Ureter (tissue), 1 donor: ENCODE measurements at places on chromosomes 4 and X. TPM values are rescaled to one million over a fixed set of nuclear protein-coding genes. Genes with fewer than 3 reads are reported as not detected.
A peak's percentile ranks its signal among the peaks of the same experiment; 100 is the strongest.

DNA sequence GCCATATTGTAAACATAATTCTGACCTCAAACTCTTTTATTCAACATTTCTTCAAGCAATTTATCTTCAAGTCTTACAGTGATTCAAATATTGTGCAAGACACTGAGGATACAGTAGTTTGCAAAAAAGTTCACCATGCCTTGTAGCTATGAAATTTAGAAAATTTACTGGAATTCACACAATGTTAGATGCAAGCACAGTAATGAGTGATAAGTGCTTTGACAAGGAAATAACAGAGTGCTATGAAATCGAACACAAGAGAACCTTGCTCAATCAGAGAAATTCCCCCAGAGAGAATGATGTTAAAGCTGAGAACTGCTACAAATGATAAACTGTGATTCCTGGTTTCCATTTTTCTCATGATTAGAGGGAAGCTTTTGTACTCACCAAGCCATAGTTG lies 952.9 kb downstream of the FAT4 start:
- DNase-seq: no peak

GRCh38 chr4:150164055-150164454 lies 85.8 kb downstream of the DCLK2 start:
- DNase-seq: no peak

- DNase-seq: no peak
Observed at GRCh38 chrX:18294893-18295292, 59.6 kb downstream of the SCML2 start.

DNA sequence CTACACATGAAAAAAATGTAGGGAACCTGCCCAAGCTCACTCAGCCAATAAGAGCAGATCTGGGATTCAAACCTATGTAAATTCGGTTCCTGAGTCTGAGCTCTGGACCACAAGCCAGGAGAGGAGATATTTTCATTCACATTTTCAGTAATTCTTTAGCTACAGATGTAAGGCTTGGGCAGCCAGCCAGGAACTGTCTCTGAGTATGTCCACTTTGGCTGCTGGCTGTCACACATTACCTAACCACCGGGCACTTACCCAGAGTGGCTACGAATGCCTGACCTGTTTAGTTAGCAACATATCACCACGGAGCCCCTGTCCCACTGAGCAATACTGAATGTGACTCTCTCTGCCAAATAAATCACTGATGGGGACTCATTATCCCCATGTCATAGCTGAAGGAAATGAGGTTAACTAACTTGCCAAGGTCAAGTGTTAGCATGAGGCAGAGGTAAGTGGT lies 15.3 kb downstream of the USP46 start:
- no peak for DNase-seq

RPGR gene
- total RNA-seq: 31.4 TPM

DNA sequence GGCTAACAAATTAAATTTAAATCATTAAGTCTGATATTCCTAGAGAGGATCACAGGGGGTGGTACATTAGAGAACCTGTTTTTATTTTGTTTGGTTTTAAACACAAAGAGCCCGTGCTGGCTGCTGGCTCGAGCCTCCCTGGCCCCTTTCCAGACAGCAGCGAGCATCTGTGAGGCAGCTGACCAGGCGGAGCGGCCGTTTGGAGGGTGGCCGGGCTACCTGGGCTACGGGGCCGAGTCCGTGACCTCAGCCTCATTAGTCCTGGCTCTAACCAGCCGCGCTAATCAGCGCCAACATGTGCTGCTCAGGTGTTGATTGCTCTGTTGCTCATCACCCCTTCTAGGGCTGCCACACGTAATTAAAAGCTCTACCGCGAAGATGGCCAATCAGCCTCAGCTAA lies 35.3 kb downstream of the DCTD start:
- DNase-seq: no peak

GRCh38 chr4:37891260-37892159 lies 626 bp downstream of the TBC1D1 start:
- peak; percentile 52 for DNase-seq

- no peak for DNase-seq
Observed at GRCh38 chr4:147599769-147600168, 17.4 kb upstream of the TMEM184C start.

DNA sequence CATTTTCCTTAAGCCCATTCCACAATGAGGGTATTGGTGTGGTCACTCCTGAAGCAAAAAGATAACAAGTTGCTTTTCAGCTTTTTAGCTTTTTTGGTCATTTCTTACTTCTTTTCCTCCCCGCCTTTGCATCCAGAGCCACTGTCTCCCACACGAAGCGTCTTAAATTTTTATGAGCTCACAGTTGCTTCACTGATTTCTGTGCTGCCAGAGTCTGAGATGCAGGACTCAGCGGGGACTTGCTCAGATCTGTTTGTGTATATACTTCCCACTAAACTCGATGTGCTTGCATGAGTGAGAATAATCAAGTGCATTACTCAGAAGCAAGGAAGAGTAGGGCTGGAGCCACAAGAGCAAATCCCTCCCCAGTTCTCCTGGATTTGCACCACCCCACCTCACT lies 80.2 kb upstream of the FHL1 start:
- no peak for DNase-seq

MAMLD1 gene
- total RNA-seq: 6.1 TPM
